Substantia nigra (tissue), 51 donors: ENCODE measurements at places on chromosomes 16 and 17.

GRCh38 chr17:45096141-45096540 lies 35.0 kb downstream of the NMT1 start:
- no peak for DNase-seq

GRCh38 chr17:39813631-39814030 lies 50.5 kb downstream of the IKZF3 start:
- no peak for DNase-seq

DNA sequence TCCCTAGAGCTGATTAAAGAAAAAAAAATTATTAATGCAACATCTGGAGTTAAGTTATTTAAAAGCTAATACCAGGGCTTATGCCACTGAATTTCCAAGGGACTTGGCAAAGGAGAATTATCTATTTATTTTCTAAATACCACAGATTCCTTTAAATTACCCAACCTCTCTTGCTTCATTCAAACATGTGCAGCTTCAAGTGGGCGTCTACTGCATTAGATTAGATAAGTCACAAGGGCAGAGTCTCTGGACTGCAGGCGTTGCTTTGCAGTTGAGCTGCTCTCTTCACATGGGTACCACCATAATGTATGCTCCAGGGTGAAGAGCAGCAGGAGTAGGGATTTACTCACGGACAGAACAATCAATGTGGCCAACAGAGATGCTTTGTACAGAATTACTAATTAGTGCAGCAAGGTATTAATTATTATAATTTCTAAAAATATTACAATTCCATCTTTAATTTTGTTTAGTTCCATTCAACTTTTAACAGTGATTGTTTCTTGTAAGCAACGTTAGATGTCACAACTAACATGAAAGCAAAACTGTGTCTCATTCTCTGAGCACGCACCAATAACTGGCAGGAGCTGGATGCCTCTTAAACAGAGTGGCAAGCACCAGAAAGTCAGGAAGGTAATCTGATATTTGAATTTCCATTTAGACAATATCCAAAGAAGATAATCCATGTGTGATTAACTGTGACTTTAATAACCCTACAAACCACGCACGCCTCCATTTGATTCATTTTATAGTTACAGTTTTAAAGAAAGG lies 214.2 kb downstream of the STX8 start:
- DNase-seq = no peak

GRCh38 chr17:58534331-58534730 lies 19.9 kb upstream of the MTMR4 start:
- DNase-seq = no peak

DNA sequence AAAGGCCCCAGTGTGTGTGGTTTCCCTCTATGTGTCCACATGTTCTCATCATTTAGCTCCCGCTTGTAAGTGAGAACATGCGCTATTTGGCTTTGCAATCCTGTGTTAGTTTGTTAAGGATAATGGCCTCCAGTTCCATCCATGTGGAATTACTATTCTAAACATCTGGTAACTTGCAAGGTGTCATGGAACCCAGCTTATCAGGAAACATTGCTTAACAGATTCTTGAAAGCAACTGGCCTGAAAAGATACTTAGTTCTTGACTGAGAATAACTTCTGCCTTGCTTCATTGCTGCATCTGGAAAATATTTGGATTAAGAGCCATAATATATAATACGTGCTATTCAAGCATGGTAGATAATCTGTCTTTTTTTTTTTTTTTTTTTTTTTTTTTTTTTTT lies 27.8 kb downstream of the PAFAH1B1 start:
- DNase-seq = no peak

DNA sequence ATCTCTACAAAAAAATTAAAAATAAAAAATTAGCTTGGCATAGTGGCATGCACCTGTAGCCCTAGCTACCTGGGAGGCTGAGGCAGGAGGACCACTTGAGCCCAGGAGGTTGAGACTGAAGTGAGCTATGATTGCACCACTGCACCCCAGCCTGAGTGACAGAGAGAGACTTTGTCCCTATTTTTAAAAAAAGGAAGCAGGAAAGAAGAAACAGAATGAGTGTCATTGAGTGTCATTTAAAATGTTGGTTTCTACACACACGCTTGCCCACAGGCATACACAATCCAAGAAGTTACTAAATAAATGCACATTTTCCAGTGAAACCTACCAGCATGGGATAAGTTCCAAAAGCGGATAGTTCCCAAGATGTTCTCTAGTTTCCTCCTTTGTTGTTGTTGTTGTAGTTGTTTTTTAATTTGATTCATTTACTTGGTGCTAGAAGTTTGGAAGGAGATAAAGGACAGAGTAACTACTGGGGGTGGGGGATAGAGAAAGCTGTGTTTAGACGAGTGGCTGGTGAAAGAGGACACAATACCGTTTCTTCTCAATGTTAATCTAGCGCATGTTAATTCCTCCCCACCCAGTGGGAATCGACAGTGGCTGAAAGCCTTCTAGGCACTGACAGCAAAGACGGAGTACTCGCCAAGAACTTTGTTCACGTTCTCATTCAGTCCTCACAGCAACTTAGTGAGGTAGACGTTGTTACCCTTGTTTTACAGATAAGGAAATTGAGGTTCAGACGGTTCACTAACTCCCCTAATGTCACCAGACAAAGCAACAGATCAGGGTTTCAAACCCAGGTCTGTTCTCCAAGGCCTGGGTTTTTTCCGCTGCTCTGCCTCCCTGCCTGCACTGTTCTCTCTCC lies 17.3 kb downstream of the MRPS23 start:
- no peak for DNase-seq

GRCh38 chr17:65514541-65514940 lies 46.9 kb downstream of the AXIN2 start:
- DNase-seq = no peak

GRCh38 chr16:28264656-28265055 lies 27.7 kb upstream of the SBK1 start:
- no peak for DNase-seq

GRCh38 chr17:35479271-35479670 lies 30.7 kb upstream of the SLFN13 start:
- no peak for DNase-seq

- no peak for DNase-seq
These were observed 11.0 kb upstream of the BEAN1 start for GRCh38 chr16:66416136-66416535.

DNA sequence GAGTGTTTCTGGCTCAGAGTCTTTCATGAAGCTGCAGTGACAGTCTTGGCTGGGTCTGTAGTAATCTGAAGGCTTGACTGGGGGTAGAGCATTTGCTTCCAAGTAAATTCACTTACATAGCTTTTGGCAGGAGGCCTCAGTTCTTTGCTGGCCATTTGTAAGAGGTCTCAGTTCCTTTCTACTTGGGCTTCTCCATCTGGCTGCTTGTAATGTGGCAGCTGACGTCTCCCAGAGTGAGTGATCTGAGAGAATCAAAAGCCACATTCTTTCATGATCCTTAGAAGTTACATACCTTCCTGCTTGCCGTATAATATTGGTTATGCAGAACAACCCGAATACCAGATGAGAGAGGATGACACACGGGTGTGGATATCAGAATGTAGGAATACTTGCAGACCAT lies 39.8 kb downstream of the NF1 start:
- DNase-seq = no peak

DNA sequence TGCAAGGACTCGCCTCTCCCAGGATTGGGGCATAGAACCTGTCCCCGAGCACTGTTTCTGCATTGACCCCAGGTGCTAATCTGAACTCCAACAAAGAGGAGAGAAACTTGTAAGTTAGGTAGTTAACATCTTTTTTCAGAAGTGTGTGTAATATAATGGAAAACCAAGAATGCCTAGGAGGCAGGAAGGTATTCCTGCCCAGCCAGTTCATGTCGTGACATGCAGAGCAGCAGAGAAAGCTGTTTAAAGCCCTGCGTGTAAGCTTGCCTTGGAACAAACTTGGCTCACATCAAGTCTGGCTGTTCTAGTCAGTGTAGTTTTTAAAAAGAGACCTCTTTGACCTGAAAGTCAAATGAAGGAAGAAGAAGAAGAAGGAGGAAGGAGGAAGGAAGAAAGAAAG lies 2.1 kb upstream of the GNA13 start:
- no peak for DNase-seq

GRCh38 chr16:9703731-9704130 lies 478.5 kb downstream of the GRIN2A start:
- DNase-seq = no peak

DNA sequence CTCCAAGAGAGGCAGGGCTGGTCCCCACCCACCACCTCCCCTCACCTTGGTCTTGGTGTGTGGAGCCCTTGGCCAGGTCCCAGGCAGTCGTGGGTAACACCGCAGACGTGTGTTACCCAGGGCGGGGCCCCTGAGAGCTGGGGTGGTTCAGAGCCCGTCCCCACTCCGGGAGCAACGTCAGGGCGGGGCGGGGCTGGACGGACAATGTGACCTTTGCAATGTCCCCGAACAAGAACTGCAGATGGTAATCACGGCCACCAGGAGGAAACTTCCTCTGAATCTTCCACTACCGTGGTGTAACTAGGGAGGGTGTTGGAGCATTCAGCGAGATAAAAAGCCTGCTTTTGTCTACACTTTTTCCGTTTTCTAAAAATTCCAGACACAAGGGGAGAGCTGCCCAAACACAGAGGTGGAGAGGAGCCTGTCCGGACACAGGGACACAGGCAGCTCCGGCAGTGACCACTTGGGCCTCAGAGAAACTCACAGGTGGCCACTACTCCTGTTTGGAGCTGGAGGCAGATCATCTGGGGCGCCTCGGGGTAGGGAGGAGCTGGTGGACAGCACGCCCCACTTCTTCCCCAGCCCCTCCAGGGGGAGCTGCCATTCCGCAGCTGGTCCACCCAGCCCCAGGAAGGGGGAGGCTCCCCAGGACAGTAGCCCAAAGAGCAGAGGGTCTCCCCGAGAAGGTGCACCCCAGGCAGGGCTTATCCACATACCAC lies 14.2 kb upstream of the SLC38A10 start:
- DNase-seq = peak; percentile 26

- DNase-seq = no peak
These were observed 35.5 kb upstream of the ETV4 start for GRCh38 chr17:43581613-43582012.

DNA sequence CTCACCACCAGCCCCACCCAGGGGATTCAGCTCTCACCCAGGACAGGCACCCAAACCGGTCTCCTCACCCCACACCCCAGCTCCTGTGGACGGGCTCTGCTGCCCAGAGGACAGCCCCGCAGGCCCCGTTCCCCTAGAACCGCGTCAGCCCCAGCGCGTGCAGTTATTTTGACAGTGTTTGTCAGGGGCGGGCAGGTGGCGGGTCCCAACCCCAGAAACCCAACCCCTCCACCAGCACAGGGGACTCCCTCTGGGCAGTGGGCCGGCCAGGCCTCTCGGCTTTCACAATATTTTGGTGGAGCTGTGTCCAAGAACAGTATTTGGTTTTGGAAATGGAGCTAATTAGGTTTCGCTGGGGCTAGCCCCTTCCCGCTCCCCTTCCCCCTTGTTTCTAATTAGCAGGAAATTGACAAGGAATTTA lies 44.8 kb downstream of the BAHCC1 start:
- DNase-seq = no peak

DNA sequence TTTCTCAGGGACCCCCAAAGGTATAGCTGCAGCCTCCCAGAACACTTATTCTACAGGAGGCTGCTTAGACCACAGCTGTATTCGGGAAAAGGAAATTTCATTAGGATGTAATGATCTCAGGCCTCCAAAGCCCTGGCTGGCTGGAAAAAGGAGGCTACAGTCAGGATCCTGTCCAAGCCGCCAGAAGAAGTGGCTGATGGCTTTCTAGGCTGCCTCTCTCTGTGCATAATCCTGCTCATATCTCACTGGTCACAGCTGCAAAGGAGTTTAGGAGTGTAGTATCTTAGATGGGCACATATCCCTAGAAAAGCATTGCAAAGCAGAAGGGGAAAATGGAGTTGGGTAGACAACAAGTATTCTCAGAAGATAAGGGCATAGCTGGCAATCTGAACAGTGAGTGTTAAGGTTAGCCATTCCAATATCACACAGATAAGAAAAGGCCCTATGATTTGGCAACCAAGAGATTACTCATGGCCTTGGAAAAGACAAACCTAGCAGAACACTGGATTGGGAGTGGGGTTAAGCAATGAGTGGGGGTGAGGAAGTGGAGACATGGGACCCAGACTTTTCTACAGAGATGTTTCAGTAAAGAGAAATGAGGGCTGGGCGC lies 26.0 kb upstream of the PRKCA start:
- no peak for DNase-seq

- DNase-seq = no peak
These were observed 332.2 kb upstream of the KIF2B start for GRCh38 chr17:53490447-53490968.

DNA sequence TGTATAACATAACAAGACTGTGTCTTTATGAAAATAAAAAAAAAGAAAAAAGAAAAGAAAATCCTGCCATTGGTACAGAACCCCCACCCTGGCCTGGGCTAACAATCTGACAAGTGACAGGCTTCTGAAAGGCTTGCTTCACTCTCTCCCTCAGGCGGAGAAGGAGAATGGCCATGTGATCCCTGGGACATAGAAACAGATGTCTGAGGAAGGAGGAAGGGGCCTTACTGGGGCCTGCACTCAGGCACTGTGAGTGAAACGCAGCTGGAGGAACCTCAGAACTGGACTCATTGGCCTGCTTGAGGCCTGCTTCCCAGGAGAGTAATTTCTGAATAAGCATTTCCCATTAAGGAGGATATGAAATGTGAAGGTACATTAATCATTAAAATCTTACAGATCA lies 17.5 kb downstream of the MAP3K14 start:
- no peak for DNase-seq

- DNase-seq = no peak
These were observed 59.9 kb downstream of the PRMT7 start for GRCh38 chr16:68370581-68371275.

- DNase-seq = no peak
These were observed 184.8 kb upstream of the ZFHX3 start for GRCh38 chr16:73232555-73233328.

DNA sequence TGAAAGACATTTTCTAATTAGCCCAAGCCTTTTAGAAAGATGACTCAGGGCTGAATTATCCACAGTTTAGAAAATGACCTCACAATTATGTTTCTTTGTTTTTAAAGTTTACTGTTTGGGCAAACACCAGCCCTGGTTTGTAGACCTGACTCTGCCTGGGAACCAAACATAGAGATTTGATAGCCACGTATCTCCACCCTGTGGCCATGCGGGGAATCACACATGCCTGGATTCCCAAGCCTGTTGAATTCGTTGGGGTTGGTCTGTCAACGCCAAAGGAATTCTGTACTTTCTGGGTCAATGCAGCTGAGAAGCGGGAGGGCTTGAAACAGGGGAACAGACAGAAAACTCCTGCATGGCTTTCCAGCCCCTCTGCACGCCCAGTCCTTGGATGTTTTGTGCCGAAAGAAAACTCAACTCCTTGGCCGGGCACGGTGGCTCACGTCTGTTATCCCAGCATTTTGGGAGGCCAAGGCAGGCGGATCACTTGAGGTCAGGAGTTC lies 26.9 kb downstream of the CD300A start:
- DNase-seq = peak; percentile 63

- no peak for DNase-seq
These were observed 38.7 kb upstream of the DNAH9 start for GRCh38 chr17:11559601-11560000.

- DNase-seq = no peak
These were observed 51.0 kb downstream of the TIMM22 start for GRCh38 chr17:1047879-1048470.
